Right ventricle myocardium superior (tissue), 1 donor: ENCODE measurements at places on chromosomes 6 and 20. TPM values are rescaled to one million over a fixed set of nuclear protein-coding genes. Genes with fewer than 3 reads are reported as not detected.

Gene PNPLA1
- total RNA-seq: not detected

DNA sequence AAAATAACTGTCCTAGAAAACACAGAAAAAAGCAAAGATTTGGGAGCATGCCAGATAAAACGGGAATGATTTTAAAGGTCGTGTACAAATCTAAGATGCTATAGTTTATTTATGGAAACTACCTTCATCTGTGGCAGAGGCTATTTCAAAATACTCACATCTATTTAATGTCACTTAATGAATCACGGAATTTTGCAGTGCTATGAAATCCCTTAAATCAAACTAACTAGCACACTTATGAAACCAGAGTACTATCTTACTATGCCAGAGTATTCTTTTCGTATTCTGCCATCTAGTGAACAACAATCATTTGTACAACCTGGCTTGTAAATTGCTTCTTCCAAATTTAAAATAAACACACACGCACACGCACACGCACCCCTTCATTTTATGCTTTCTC is 77.9 kb upstream of the BMP5 start:
- DNase-seq: no peak

DNA sequence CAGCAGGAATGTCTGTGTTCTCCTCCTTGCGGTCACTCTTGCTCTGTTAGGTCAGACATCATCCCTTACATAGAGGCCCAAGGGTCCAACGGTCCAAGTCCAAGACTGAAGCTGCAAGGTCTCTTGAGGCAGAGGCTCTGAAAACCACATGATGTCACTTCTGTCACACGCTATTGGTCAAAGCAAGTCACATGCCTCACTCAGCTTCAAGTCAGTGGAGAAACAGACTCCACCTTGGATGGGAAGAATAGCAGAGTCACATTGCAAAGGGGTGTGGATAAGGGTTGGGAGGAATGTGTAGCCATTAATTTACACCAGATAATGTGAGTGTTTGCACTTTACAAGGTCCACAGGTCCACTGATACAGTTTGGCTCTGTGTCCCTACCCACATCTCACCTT is 17.5 kb downstream of the SLC52A3 start:
- no peak for DNase-seq

DNA sequence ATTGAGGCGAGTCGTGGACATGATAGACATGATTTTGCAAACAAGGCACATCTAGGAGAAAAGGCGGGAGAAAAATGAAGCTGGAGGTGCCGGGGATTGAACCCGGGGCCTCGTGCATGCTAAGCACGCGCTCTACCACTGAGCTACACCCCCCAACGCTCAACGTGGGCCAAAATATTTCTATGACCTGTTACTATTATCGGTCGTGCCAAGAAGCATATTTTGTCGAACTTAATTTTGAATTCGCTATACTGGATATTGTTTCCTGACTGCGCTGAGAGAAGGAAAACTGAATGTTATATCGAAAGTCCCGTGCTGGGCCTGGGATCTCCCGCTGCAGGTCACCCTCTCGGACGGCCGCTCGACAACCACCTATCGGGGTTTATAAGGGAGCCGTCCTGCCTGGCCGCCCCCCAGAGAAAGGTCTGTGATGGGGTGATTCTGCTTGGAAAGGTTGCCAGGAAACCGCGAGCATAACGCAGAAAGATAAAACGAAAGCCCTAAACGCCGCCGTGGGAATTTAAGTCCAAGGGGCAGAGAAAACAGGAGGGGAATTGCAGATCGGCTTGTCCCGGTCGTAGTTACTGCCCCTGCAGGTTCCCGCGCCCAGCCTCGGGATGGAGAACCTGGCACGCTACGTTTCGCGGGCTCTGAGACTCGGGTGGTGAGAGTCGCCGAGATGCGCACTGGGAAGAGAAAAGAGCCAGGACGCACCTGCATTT is 60.0 kb downstream of the TRIM27 start:
- peak; percentile 77 for DNase-seq

GRCh38 chr20:59604741-59605600 is 631 bp downstream of the PHACTR3 start:
- DNase-seq: no peak
